ENCODE measurements at places on chromosomes 12 and 14.

GRCh38 chr14:62062645-62063044 lies 300.4 kb downstream of the SNAPC1 start:
- no peaks in the 10 kb centered on the region for H3K27me3 ChIP-seq
- H3K4me3 ChIP-seq: no peak overlapping the region
- no peaks in the 10 kb centered on the region for H3K4me1 ChIP-seq
- H3K27ac ChIP-seq: no peak overlapping the region
- no peak for DNase-seq

- no peaks in the 10 kb centered on the region for H3K4me1 ChIP-seq
- H3K27me3 ChIP-seq: peaks cover 12% of the 10 kb centered on the region
- no peak for DNase-seq
- H3K4me3 ChIP-seq: no peak overlapping the region
- H3K36me3 ChIP-seq: no peaks in the 10 kb centered on the region
Observed at GRCh38 chr12:51904951-51905470, 2.3 kb upstream of the ACVRL1 start.

GRCh38 chr12:108271951-108272872 lies 66.9 kb downstream of the CMKLR1 start:
- DNase-seq: no peak
- H3K27ac ChIP-seq: no peak overlapping the region
- no peak overlapping the region for H3K4me3 ChIP-seq
- no peaks in the 10 kb centered on the region for H3K36me3 ChIP-seq
- no peaks in the 10 kb centered on the region for H3K4me1 ChIP-seq
- no peaks in the 10 kb centered on the region for H3K27me3 ChIP-seq

- no peaks in the 10 kb centered on the region for H3K27me3 ChIP-seq
- no peaks in the 10 kb centered on the region for H3K36me3 ChIP-seq
- no peak overlapping the region for H3K4me3 ChIP-seq
Observed at GRCh38 chr12:130642856-130643255, 73.2 kb downstream of the RIMBP2 start.

DNA sequence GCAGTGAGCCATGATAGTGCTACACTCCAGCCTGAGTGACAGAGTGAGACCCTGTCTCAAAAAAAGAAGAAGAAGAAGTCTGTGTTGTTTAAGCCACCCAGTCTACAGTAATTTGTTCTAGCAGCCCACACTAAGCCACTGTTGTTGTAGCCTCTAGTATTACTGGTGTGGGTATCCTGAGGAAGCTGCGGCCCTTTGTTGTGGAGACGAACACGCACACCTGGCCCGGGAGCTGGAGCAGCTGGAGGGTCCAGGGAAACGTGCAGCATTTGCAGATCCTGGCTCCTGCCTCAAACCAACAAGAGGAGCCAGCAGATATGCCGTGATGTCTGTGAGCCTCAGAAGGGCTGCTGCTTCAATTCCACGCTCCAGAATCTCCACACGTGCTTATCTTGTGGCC lies 65.3 kb downstream of the MAP1LC3B2 start:
- no peak overlapping the region for H3K4me3 ChIP-seq
- H3K27me3 ChIP-seq: no peaks in the 10 kb centered on the region
- H3K4me1 ChIP-seq: no peaks in the 10 kb centered on the region

DNA sequence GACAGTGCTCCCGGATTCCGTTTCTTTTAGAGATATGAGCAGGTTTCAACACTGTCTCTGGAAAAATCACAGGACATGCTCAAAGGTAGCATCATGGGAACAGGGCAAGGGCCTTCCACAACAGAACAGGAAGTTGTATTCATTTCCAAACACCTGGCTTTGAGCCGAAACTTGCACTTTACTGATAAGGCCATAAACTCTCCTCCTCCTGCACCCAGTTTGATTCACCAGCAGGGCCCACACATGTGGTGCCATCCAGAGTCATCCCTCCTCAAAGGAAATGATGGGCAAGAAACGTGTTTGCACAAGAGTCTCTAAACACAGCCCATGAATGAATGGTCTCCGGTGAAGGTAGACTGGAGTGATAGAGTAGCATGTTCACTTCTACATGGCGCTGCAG lies 268.4 kb upstream of the FKBP4 start:
- no peak for DNase-seq
- H3K27me3 ChIP-seq: no peaks in the 10 kb centered on the region
- H3K36me3 ChIP-seq: no peaks in the 10 kb centered on the region
- no peak overlapping the region for H3K27ac ChIP-seq
- H3K4me1 ChIP-seq: peaks cover 6% of the 10 kb centered on the region

- no peak overlapping the region for H3K27ac ChIP-seq
- no peaks in the 10 kb centered on the region for H3K27me3 ChIP-seq
- DNase-seq: no peak
- no peaks in the 10 kb centered on the region for H3K36me3 ChIP-seq
Observed at GRCh38 chr12:87883806-87884205, 145.4 kb downstream of the C12orf50 start.

DNA sequence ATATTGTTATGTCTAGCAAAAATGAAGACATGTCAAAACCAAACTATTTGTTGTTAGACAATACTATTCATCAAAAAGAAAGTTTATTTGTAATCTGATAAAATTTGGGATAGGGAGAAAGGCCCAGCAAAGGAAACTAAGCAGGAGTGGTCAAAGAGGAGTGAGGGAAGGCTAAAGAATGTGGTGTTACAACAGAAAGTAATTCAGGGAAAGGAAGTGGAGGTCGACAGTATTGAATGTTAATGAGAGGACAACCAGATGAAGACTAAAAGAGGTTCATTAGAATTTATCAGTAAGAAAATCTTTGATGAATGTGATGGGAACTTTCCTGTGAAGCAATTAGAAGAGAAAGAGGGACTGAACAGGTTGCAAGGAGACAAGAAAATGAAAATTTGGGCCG lies 33.9 kb downstream of the PLCZ1 start:
- DNase-seq: no peak
- no peak overlapping the region for H3K4me3 ChIP-seq
- H3K27me3 ChIP-seq: no peaks in the 10 kb centered on the region
- no peaks in the 10 kb centered on the region for H3K4me1 ChIP-seq
- H3K27ac ChIP-seq: no peak overlapping the region

DNA sequence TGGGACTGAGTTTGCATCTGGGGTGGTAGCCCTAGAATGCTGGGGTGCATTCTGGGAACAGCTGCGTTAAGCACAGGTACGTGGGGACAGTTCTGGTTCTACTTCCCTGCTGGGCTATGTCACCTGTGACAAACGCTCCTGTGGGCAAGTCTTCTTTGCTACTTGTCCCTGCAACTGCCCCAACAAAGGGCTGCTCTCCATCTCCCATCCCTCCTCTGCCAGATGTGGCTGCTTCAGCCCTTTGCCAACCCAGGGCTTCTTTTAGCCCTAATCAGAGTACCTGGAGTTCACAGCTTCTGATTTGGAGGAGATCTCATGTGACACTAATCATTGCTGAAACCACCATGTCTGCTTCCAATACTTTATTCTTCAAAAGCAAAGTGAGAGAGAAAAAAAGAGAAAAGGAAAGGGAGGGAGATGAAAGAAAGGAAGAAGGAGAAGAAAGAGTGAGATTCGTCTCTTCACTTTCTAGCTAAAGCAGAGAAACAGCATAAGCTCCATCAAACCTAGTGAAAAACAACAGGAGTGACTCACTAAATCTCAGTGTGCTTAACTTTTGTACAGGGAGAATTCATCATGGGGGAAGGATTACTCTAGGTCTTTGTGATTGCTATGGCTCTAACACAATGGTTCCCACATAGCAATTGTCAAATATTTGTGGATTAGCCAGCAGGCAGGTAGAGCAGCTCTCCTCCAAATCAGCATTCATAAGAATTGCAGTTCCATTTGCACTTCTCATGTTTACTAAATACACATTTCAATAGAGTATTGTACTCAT lies 174.8 kb downstream of the LRIG3 start:
- H3K27me3 ChIP-seq: no peaks in the 10 kb centered on the region
- no peaks in the 10 kb centered on the region for H3K36me3 ChIP-seq
- DNase-seq: no peak
- no peak overlapping the region for H3K4me3 ChIP-seq
- no peaks in the 10 kb centered on the region for H3K4me1 ChIP-seq

- DNase-seq: no peak
- H3K27me3 ChIP-seq: no peaks in the 10 kb centered on the region
- H3K36me3 ChIP-seq: no peaks in the 10 kb centered on the region
- no peak overlapping the region for H3K27ac ChIP-seq
Observed at GRCh38 chr12:102022286-102022685, 39.5 kb downstream of the WASHC3 start.

- no peak overlapping the region for H3K4me3 ChIP-seq
- no peak overlapping the region for H3K27ac ChIP-seq
- no peak for DNase-seq
Observed at GRCh38 chr14:65075628-65076325, 26.5 kb downstream of the MAX start.

- peak overlapping the region; percentile 1 for H3K27ac ChIP-seq
- peak; percentile 88 for DNase-seq
- no peak overlapping the region for H3K4me3 ChIP-seq
- no peaks in the 10 kb centered on the region for H3K27me3 ChIP-seq
Observed at GRCh38 chr12:90355711-90356355, 599.1 kb downstream of the CCER1 start.

- no peak for DNase-seq
- H3K27me3 ChIP-seq: no peaks in the 10 kb centered on the region
- H3K4me3 ChIP-seq: no peak overlapping the region
- peaks cover 12% of the 10 kb centered on the region for H3K36me3 ChIP-seq
- peaks cover 3% of the 10 kb centered on the region for H3K4me1 ChIP-seq
Observed at GRCh38 chr12:11891754-11892386, 178.9 kb upstream of the BCL2L14 start.

GRCh38 chr12:105018012-105018411 lies 31.9 kb downstream of the NOPCHAP1 start:
- no peak for DNase-seq
- H3K27ac ChIP-seq: no peak overlapping the region
